LoVo (cell line): ENCODE measurements at places on chromosomes 7 and 10.

DNA sequence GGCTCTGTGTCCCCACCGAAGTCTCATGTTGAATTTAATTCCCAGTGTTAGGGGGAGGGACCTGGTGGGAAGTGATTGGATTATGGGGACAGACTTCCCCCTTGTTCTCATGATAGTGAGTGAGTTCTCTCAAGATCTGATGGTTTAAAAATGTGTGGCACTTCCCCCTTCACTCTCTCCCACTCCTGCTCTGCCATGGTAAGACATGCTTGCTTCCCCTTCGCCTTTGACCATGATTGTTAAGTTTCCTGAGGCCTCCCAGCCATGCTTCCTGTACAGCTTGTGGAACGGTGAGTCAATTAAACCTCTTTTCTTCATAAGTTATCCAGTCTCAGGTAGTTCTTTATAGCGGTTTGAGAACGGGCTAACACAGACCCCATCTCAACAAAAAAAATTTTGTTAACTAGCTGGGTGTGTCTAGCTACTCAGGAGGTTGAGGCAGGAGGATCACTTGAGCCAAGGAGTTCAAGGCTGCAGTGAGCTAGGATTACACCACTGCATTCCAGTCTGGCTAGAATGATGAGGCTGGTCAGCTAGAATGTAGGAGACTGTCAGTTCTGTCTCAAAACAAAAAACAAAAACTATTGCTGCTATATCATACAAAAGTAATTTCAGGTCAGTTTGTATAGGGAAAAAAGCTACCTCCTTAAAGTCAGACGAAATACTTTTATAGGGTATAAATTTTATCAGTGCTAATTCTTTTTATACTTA is 57.7 kb downstream of the ATAD1 start:
- DNase-seq = no peak

DNA sequence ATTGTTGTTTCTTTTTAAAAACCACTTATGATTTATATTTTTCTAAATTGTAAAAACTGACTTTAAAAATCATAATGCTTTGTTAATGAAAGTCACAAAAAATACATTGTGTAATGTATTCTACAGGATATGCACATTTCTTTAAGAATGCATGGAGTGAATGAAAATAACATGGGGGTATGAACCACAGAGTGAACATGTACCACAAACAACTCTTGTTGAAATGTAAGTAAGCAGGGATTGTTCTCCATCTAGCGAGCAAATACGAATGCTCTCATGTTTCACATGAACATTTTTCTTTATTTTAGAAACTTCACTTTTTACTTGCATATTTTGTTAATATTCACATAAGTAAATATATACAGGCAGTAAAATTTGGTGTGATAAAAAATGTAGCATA is 35.6 kb upstream of the LAMB4 start:
- no peak for DNase-seq

DNA sequence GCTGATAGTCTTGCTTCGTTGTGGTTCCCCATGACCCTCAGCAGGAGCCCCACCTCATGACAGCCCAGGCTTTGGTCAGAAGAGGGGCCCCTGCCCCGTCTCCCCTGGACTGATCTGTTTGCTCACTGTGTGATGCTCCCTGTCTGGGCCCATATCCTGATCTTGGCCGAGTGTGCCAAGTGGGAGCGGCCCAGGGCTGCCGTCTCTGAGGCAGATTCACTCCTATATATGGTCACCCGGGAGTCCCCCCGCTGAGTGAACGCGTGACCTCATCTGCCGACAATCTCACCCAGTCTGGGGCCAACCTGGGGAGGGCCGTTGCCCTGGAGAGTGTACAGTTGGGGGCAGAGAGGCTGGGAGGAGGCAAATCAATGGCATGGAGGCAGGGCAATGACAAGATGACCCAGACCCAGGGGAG is 34.5 kb downstream of the PPIF start:
- no peak for DNase-seq

- no peak for DNase-seq
Measured at GRCh38 chr7:108326938-108327337, 129.3 kb downstream of the NRCAM start.

DNA sequence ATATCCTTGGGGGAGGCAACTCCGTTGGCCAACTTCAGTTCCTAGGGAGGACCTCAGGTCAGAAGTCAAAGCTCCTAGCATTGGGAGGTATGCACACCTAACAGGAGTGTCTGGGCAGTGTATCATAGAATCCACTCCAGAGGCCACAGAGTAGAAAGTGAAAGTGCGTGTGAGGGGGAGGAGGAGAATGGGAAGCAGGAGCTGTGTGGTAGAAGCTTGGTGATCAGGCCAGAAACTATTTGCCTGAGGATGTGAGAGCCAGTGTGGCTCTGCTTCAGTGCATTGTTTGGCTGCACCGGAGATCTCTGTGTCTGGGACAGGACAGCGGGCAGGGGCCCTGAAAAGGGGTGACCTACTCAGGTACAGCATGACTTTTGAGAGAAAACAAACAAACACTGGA is 557.4 kb upstream of the VSTM2A start:
- no peak for DNase-seq

GRCh38 chr10:111125102-111125501 is 48.3 kb downstream of the ADRA2A start:
- DNase-seq = no peak

DNA sequence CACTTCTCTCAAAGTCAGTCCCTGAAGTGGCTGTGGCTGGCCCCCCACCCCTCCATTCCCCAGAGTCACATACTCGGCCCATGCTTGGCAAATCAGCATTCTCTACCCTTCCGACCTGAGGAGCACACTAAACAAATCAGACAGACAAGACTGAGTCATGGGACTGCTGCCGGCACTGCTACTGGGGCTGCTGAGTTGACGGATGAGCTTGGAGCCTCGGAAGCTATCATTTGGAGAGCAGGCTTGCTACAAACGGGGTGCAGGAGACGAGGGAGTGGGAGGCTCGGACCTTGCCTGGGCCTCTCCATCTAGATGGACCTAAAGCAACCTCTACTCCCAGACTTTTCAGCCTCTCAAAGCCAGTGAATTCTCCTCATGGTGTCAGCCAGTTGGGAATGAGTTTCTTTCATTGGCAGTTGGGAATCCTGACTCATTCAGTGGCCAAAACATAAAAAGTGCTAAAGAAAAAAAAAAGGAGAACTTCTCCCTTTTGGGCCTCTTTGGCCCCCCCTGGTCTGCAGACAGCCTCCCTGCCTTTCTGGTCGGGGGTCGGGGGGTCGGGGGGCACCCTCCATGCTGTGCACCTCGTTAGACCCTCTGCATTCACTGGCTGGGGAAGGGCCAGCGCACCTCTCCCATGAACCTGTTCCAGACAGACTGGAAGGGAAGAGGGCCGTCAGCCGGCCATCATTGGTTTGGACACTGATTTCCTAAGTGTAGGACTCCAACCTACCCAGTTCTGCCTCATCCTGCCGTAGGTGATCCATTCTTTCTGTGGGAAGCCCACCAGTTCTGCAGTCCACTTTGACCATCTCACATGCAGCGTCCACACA is 52.3 kb upstream of the COL13A1 start:
- DNase-seq = no peak

GRCh38 chr7:101606498-101606923 is 22.6 kb downstream of the MYL10 start:
- no peak for DNase-seq

- no peak for DNase-seq
Measured at GRCh38 chr10:131905603-131906268, 4.9 kb downstream of the PPP2R2D start.

DNA sequence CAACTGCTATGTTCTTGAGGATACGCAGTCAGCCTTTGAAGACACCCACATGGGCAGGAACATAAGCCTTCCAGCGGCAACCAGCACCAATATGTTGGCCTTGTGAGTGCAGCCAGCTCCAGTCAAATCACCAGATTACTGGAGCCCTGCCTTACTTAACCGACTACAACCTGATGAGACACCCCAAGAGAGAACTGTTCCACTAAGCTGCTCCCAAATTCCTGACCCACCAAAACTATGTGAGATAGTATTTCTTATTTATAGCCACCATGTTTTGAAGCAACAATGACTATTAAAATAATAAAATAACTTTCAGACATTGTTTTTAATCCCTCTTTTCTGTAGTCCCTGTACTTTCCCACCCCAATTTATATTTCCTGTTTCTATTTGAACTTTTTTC is 179.6 kb downstream of the ADK start:
- DNase-seq = no peak

DNA sequence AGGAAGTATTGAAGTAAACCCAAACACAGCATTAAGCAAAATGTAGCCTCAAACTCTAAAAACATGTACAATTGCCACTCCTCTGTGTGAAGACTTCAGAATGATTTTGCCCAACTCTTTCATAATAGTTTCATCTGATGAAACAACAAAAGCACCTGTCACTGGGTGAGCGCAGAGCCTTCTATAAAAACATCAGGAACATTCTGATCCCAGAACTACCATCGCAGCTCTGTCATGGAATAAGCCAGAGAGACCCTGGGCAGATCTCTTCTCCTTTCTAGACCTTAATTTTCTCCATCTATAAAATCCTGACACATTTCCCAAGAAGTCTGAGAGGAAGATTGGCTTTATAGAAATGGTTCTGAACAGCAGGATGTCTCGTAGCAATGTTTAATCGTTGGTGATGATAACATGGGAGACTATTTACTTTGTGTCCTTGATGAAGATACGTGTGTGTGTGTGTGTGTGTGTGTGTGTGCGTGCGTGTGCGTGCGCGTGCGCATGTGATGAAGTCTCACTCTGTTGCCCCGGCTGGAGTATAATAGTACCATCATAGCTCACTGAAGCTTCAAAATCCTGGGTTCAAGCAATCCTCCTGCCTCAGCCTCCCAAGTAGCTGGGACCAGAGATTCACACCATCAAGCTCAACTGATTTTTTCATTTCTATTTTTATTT is 198.0 kb downstream of the KIAA1217 start:
- no peak for DNase-seq
